ENCODE measurements at places on chromosomes 16 and 17.
A peak's percentile ranks its signal among the peaks of the same experiment; 100 is the strongest.

- DNase-seq: no peak
Observed at GRCh38 chr16:47045023-47045422, 71.5 kb upstream of the DNAJA2 start.

DNA sequence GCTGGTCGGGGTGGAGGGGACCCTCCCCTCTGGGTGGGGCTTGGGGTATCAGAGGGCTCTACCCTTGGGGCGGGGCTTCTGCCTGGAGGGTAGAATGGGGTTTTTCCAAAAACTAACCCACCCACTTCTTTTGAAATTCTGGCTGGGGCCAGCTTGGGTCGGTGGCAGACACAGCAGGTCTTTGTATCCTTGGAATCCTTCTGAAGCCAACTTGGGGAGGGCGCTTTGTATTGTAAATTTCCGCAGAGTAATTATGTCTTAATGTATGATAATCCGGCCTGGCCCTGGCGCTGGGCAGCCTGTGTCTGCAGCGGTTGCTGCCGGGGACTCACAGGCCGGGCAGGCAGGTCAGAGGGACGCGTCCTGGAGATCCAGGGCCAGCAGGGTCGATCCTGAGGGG lies 33.9 kb upstream of the GSE1 start:
- no peak for DNase-seq

DNA sequence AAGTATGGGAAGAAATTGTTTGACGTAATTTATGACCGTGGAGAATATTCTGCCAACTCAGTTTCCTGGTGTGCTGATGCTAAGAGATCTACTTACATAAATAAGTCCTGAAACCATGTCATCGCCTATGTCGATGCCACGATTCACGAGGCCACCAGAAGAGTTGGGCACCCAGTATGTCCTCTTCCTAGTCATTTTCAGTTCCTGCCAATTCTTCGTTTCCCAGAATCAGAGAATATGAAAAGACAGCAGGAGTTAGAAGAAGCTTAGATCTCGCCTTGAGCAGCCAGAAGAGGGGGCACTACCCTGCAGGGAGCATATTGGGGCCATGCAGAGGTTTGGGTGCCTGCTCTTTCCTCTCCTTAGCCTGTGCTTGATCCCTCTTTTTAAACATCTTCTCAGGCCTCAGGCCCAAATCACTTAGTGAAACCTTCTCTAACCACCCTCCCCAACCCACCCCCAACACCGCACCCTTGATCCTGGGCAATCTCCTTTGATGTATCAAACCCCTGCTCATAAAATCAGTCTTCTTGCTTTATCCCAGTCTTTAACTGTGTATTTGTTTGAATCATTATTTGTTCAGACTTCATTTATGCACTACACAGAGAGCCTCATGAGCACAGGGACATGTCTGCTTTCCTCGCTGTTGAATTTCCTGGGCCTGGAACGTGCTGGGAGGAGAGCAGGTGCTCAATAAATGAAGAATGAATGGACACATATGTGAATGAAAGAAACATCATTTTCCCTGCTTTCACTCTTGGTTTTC lies 12.2 kb upstream of the LONP2 start:
- peak; percentile 39 for DNase-seq

- no peak for DNase-seq
Observed at GRCh38 chr17:5264893-5265292, 17.2 kb upstream of the RABEP1 start.

GRCh38 chr16:62386411-62386810 lies 350.2 kb upstream of the CDH8 start:
- DNase-seq: no peak

- no peak for DNase-seq
Observed at GRCh38 chr17:48179071-48179945, 71.7 kb downstream of the SNX11 start.

DNA sequence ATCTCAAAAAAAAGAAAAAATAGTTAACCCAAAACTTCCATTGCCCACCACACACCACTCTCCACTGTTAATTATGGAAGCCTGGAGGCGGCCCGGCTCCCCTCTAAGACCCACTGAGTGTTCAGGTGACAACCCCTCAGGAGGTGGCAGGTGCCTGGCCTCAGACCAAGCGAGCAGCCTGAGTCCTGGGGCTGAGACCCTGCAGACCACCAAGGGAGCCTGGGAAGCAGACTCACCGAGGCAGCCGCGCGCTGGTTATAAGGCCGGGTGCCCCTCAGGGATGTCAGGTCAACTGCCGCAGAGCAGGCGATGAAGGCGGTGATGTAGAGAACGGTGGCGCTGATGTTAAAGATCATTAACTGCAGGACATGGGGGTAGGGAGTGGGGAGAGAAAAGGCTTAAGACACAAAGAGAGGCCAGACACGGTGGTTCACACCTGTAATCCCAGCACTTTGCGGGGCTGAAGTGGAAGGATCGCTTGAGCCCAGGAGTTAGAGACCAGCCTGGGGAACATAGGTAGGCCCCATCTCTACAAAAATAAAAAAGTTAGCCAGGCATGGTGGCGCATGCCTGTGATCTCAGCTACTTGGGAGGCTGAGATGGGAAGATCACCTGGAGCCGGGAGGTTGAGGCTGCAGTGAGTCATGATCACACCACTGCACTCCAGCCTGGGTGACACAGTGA lies 13.3 kb downstream of the ARL2BP start:
- DNase-seq: no peak

DNA sequence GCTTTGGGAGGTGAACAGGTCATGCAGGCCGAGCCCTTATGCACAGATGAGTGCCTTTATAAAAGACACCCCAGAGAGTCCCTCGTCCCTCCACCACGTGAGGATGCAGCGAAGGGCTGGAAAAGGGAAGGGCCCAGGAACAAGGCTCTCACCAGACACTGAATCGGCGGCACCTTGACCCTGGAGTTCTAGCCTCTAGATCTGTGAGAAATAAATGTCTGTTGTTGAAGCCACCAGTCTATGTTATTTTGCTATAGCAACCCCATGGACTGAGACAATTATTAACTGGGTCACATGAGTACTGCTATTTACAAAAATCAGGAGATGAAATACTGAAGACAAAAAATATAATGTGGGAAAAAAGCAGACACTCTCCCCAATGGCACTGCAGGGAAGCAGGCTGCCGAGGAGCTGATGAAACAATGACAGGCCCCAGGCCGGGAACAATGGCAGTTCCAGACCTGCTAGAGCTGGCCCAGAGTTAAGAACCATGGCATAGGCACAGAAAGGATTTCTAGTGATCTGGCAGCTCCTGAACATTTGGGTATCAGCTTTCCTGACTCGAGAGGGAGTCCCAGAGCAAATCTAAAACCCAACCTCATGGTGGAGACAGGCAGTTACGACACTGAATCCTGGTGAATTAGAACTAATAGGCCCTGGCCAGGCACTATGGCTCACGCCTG lies 17.8 kb upstream of the GGA2 start:
- no peak for DNase-seq

GRCh38 chr17:27049104-27049784 lies 244.7 kb upstream of the WSB1 start:
- no peak for DNase-seq

DNA sequence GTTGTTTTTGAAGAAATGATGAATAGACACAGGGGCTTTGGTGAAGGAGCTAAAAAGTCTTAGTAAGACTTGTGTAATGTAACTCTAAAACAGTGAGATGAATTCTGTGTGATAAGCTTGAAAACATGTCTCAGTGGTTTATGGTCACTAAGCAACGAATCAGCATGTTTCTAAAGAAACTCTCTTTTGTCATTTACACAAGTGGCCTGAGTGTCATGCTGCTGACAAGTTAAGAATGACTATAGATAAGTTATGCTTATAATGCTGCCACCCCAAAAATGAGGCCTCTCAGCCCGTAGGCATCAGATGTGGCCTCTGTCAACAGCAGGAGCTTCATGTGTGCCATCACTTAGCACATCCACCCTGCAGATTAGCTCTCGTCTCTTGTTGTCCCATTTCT lies 8.7 kb downstream of the COX10 start:
- DNase-seq: no peak

GRCh38 chr16:79943736-79944135 lies 343.2 kb upstream of the MAF start:
- no peak for DNase-seq

GRCh38 chr17:76626442-76626841 lies 17.1 kb downstream of the ST6GALNAC1 start:
- DNase-seq: no peak

DNA sequence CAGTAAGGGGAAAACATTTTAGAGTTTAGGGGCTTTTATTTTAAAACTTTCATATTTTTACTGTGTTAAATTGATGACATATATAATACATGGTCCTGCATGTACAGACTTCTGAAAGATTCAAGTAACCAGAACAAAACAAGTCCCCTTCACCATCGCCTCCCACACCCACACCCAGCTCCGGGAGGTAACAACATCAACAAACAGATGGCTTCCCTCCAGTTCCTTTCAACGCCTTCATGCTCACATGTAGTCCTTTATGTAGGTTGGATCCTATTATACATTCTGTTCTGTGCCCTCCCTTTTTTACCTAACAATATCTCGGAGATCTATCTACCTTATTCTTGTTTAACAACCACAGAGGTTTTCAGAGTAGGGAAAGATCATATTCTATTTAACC lies 30.5 kb downstream of the GINS3 start:
- no peak for DNase-seq

DNA sequence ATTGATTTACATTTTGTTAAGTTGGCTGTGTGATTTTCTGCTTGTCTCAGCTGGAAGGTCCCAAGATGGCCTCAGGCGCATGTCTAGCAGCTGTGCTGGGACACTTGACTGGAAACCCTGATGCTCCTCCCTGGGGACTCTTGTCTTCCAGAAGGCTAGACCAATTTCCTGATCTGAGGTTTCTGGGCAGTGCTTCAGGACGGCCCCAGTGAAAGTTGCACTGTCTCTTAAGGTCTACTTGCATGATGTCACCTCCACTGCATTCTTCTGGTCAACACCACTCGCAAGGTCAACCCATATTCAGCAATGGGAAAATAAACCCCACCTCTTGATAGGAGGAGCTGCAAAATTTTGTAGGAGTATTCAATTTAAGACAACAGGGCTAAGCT lies 116.0 kb downstream of the SALL1 start:
- DNase-seq: no peak

- peak; percentile 81 for DNase-seq
Observed at GRCh38 chr17:19992803-19993713, 15.4 kb upstream of the AKAP10 start.

DNA sequence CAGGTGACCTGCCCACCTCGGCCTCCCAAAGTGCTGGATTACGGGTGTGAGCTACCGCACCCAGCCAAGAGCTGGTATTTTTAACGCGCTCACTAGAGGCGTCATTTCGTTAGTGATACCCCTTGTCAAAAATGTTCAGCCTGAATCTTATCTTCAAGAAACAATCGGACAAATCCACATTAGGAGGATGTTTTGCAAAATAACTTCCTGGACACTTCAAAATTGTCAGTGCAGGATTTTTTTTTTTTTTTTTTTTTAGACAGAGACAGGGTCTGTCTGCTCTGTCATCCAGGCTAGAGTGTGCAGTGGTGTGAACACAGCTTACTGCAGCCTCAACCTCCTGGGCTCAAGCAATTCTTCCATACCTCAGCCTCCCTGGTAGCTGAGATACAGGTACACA lies 63.0 kb downstream of the RMI2 start:
- DNase-seq: no peak

DNA sequence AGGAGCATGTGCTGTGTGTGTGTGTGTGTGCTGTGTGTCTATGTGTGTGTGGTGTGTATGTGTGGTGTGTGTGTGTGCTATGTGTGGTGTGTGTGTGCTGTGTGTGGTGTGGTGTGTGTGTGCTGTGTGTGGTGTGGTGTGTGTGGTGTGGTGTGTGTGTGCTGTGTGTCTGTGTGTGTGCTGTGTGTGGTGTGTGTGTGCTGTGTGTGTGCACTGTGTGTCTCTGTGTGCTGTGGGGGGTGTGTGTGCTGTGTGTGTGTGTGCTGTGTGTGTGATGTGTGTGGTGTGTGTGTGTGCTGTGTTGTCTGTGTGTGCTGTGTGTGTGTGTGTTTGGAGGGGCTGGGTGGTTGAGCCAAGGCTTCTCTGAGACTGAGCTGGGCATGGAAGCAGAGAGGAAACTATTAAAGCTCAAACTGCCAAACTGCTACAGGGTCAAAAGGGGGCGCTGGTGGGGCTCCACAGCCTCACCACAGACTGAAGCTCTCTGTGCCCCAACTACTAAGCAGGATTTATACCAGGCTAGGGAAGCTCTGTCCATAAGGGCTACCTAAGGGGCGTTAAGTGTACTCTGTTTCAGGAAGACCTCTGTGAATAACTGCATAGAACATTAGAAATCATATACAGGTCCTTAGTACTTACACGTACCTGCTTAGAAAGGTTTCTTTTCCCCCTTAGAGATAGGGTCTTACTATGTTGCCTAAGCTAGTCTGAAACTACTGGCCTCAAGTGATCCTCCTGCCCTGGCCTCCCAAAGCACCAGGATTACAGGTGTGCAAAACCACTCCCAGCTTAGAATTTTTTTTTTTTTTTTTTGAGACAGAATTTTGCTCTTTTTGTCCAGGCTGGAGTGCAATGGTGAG lies 27.8 kb upstream of the GHDC start:
- DNase-seq: peak; percentile 52

- DNase-seq: no peak
Observed at GRCh38 chr16:11498683-11499082, 88.0 kb downstream of the LITAF start.

- no peak for DNase-seq
Observed at GRCh38 chr16:72951916-72952315, 96.0 kb downstream of the ZFHX3 start.

DNA sequence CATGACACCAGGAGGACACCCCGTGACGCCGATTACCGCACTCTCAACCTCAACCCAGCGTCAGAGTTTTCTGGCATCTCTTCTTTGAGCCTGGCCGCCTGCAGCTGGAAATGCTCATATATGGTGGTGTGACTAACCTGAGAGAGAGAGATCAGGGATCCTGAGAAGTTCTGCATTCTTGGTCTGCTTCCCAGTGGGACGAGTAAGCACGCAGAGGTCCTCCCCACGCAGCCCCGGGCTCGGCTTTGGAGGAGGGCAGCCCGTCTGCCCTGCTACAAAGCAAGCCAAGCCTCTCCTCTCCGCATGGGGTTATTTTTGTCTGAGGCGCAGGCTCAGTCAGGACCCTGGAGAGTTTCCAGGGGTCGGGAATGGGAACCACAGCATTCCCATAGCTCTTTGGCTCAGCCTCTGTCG lies 16.5 kb downstream of the CRISPLD2 start:
- no peak for DNase-seq

- DNase-seq: peak; percentile 91
Observed at GRCh38 chr17:45394913-45395568, 37.6 kb downstream of the ARHGAP27 start.

- DNase-seq: no peak
Observed at GRCh38 chr16:21653571-21653970, 1.2 kb upstream of the IGSF6 start.

GRCh38 chr17:82198092-82198491 lies 14.6 kb downstream of the CCDC57 start:
- no peak for DNase-seq

All from BE2C (cell line).